ENCODE measurements at places on chromosomes 2 and 18. TPM values are rescaled to one million over a fixed set of nuclear protein-coding genes. Genes with fewer than 3 reads are reported as not detected.

- DNase-seq, result no peak
- H3K27ac ChIP-seq, result no peak overlapping the region
- H3K4me1 ChIP-seq, result no peaks in the 10 kb centered on the region
- no peaks in the 10 kb centered on the region for H3K27me3 ChIP-seq
Observed at GRCh38 chr2:213723707-213724106, 439.4 kb downstream of the SPAG16 start.

The DES gene
- not detected for total RNA-seq

GRCh38 chr2:59000796-59001195, 759.7 kb upstream of the FANCL start:
- DNase-seq, result no peak
- no peak overlapping the region for H3K4me3 ChIP-seq
- no peaks in the 10 kb centered on the region for H3K27me3 ChIP-seq
- no peaks in the 10 kb centered on the region for H3K4me1 ChIP-seq
- no peaks in the 10 kb centered on the region for H3K36me3 ChIP-seq
- no peak overlapping the region for H3K27ac ChIP-seq

- no peak for DNase-seq
- no peak overlapping the region for H3K27ac ChIP-seq
- no peak overlapping the region for H3K4me3 ChIP-seq
- H3K27me3 ChIP-seq, result no peaks in the 10 kb centered on the region
- no peaks in the 10 kb centered on the region for H3K4me1 ChIP-seq
Observed at GRCh38 chr18:10928772-10929373, 220.5 kb downstream of the PIEZO2 start.

The NT5C1B gene
- total RNA-seq, result not detected

GRCh38 chr2:128537646-128538045, 219.0 kb upstream of the HS6ST1 start:
- H3K27me3 ChIP-seq, result peaks cover 13% of the 10 kb centered on the region
- H3K4me3 ChIP-seq, result no peak overlapping the region
- no peaks in the 10 kb centered on the region for H3K4me1 ChIP-seq
- H3K27ac ChIP-seq, result no peak overlapping the region
- no peaks in the 10 kb centered on the region for H3K36me3 ChIP-seq

GRCh38 chr2:9652898-9653479, 22.2 kb upstream of the YWHAQ start:
- H3K27me3 ChIP-seq, result peaks cover 2% of the 10 kb centered on the region

DNA sequence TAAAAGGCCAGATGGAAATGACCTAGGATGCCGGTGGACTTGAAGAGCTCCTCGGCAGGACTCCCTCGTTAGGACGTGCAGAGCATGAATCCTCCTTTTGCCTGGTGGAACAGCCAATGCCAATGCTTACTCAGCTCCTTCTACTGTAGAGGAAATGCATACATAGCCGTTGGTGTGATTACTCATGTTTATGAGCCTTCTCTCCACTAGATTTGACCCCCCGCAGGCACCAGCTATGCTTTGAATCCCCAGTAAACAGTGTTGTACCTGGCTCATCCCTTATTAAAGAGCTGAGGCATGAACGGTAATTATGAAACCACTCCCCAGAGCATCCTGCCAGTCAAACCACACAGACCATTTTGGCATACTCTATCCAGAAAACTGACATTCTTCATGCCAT, 172.8 kb downstream of the ANTXR1 start:
- no peaks in the 10 kb centered on the region for H3K4me1 ChIP-seq
- DNase-seq, result no peak
- no peak overlapping the region for H3K4me3 ChIP-seq

- H3K4me1 ChIP-seq, result no peaks in the 10 kb centered on the region
- no peaks in the 10 kb centered on the region for H3K27me3 ChIP-seq
- H3K4me3 ChIP-seq, result no peak overlapping the region
- no peaks in the 10 kb centered on the region for H3K36me3 ChIP-seq
Observed at GRCh38 chr2:210399440-210400041, 77.0 kb downstream of the LANCL1 start.

DNA sequence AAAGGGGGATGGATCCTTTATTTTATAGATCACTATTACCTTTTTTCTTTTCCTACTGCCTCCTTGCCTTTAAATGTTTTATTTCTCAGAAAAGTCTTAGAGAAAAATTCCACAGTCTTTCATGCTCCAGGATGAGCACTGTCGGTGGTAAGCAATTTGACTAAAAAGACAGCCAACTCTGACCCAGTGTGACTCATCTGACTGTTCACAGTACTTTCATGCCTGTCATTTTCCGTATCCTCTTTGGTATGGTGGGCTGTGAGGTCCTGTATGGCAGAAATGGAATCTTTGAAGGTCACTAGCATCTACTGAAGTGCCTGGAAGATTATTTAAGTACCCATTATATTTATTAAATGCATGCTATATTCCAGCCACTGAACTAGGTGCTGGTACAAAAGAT, 2.1 kb upstream of the RFTN2 start:
- H3K4me3 ChIP-seq, result no peak overlapping the region
- H3K4me1 ChIP-seq, result no peaks in the 10 kb centered on the region
- peaks cover 28% of the 10 kb centered on the region for H3K27me3 ChIP-seq

DNA sequence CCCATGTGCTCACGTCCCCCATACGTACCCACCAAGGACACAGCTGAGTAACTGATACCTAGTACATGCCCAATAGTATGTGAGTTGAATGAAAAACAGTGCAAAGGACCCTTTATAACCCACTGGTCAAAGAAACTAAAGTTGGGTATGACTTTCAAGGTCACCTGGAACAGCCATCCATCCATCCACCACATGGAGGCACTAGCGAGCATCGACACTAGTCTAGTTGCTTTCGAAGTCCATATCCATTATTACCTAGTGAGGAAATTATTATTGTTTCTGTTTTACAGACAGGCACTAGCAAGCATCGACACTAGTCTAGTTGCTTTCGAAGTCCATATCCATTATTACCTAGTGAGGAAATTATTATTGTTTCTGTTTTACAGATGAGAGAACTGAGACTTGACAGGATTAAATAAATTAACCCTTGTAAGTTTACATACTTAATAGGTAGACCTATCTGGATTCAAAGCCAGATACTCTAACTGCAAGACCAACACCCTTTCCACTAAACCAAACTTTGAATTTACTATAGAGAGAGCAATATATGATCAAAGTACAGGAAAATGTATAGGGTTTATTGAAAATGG, 233.7 kb downstream of the METTL4 start:
- no peak for DNase-seq
- H3K4me1 ChIP-seq, result no peaks in the 10 kb centered on the region
- H3K4me3 ChIP-seq, result no peak overlapping the region
- peaks cover 26% of the 10 kb centered on the region for H3K27me3 ChIP-seq
- H3K36me3 ChIP-seq, result no peaks in the 10 kb centered on the region

- no peak for DNase-seq
- peak overlapping the region; percentile 27 for H3K27ac ChIP-seq
- peaks cover 6% of the 10 kb centered on the region for H3K27me3 ChIP-seq
- H3K4me3 ChIP-seq, result no peak overlapping the region
- peaks cover 8% of the 10 kb centered on the region for H3K4me1 ChIP-seq
Observed at GRCh38 chr2:60353406-60353800, 200.1 kb downstream of the BCL11A start.

- DNase-seq, result no peak
- no peaks in the 10 kb centered on the region for H3K36me3 ChIP-seq
- no peak overlapping the region for H3K27ac ChIP-seq
- H3K27me3 ChIP-seq, result no peaks in the 10 kb centered on the region
- no peaks in the 10 kb centered on the region for H3K4me1 ChIP-seq
Observed at GRCh38 chr2:51673628-51674027, 641.7 kb upstream of the NRXN1 start.

GRCh38 chr2:9100080-9100876, 96.8 kb upstream of the MBOAT2 start:
- H3K27me3 ChIP-seq, result peaks cover 19% of the 10 kb centered on the region
- peaks cover 5% of the 10 kb centered on the region for H3K4me1 ChIP-seq
- DNase-seq, result no peak
- no peak overlapping the region for H3K27ac ChIP-seq
- H3K36me3 ChIP-seq, result no peaks in the 10 kb centered on the region

DNA sequence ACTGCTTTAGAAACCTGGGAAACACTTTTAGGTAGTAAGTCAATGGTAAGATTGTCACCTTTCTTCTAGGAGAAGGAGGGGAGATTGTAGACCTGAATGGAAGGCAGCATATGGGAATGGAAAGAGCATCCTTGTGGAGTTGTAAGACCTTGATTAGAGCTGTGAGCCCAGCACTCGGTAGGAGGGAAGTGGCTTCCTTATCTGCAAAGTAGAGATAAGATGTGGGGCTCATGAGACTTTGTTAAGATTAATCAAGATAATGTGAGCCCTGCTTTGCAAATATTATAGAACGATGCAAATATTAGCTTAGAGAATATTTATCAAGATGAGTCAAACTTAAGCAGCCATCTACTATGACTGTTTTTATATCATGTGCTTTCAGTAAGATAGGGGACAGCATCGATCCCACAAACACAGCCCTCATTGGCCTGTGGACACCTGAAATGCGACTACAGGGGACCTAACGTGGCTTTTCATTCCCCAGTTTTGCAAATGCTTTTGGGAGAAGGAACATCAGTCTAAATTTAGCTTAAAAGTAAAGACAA, 243.7 kb downstream of the LTBP1 start:
- H3K4me3 ChIP-seq, result no peak overlapping the region
- no peak overlapping the region for H3K27ac ChIP-seq
- no peaks in the 10 kb centered on the region for H3K36me3 ChIP-seq
- no peaks in the 10 kb centered on the region for H3K4me1 ChIP-seq

The SEPTIN10 gene
- total RNA-seq, result 1.9 TPM

The DIPK1C gene
- not detected for total RNA-seq

GRCh38 chr2:42844901-42845821, 52.8 kb upstream of the HAAO start:
- no peak for DNase-seq
- H3K4me3 ChIP-seq, result no peak overlapping the region
- H3K27me3 ChIP-seq, result no peaks in the 10 kb centered on the region
- H3K27ac ChIP-seq, result no peak overlapping the region

The OSBPL1A gene
- 2.0 TPM for total RNA-seq

- peaks cover 16% of the 10 kb centered on the region for H3K36me3 ChIP-seq
- no peaks in the 10 kb centered on the region for H3K27me3 ChIP-seq
- H3K4me3 ChIP-seq, result no peak overlapping the region
Observed at GRCh38 chr2:240524963-240525718, 32.6 kb downstream of the ANKMY1 start.

DNA sequence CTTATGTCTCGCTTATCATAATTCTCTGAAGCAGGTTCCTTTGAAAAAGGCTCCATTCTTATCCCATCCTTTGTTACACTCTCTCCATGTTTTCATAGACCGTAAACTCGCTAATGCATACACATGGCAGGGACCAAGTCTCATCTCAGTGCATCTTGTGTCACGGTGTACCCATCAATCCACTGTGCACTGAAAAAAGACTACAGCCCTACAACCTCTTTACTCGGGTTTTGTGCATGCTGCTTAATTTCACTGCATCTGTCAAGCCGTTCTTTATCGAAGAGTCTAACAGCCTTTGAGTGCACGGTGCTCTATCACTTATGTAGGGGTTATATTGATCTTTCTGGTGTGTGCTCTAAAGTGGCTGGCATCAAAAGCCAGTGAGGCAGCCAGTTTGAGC, 302.9 kb upstream of the ERBB4 start:
- peaks cover 24% of the 10 kb centered on the region for H3K36me3 ChIP-seq
- peaks cover 30% of the 10 kb centered on the region for H3K4me1 ChIP-seq
- DNase-seq, result no peak
- no peak overlapping the region for H3K4me3 ChIP-seq

The PXDN gene
- total RNA-seq, result 3.4 TPM

The IL37 gene
- total RNA-seq, result not detected

DNA sequence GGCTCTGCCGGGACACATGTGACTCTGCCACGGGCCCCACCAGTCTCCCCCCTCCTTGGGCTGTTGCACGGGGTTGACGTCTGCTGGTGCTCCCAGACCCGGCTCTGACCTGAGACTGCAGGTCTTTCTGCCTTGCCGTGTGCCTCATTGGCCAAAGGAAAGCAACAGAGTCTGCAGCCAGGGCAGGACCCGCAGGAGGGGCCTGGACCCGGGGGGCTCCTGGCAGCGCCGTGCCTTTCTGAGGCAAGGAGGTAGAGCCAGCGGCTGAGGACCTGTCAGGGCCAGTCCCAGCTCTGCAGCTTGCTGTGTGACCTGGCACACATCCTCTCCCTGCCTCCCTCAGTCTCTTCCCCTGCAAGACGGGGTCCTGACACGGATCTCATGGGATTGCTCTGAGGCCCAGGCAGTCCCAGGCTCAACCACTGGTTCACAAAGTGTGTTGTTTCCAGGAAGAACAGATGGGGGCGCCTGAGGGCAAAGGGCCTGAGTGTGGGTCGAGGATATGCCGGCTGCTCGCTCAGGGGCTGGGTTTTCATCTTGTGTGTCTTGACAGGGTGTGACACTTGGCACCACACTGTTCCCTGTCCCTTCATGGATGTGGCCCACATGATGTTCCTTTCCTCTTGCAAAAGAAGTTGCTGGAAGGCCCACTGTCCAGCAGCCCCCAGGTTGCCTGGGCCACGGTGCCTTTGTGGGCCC, 9.0 kb downstream of the CAPN10 start:
- H3K36me3 ChIP-seq, result no peaks in the 10 kb centered on the region
- H3K27me3 ChIP-seq, result no peaks in the 10 kb centered on the region
- no peak for DNase-seq
- H3K27ac ChIP-seq, result no peak overlapping the region
- H3K4me1 ChIP-seq, result no peaks in the 10 kb centered on the region

DNA sequence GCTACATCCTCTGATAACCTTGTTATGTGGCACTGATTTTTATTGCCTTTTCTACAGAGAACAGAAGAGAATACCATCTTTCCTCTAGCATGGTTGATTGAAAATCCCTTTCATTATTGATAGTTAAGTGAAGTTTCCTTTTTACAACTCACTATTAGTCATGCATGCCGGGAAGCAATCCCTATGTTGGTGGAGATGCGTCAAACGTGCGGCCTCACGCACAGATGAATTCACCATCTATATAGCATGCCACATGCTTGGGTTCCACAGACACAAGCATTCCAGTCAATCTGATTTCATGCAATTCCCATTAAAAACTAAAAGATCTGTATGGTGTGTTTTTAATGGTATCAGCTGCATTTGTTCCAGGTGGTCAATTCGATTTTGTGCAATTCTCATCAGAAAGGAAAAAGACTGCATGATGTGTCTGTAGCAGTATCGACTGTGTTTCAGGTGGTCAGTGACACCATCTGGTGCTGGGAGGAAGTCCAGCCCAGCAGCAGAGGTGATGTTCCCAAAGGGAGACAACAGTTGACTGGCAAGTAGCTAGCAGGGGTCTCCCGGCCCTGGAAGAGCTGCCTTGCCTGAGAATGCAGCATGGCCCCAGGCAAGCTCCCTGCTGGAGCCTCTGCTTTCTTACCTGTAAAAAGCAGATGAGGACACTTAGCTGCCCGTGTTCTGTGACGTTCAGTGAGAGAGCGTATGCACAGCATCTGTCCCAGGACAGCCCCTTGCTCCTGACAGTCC, 151.3 kb upstream of the NCK2 start:
- H3K27me3 ChIP-seq, result no peaks in the 10 kb centered on the region
- H3K36me3 ChIP-seq, result peaks cover 5% of the 10 kb centered on the region
- no peaks in the 10 kb centered on the region for H3K4me1 ChIP-seq
- H3K4me3 ChIP-seq, result no peak overlapping the region
- no peak for DNase-seq

The CTLA4 gene
- 13.7 TPM for total RNA-seq

The IL1R1 gene
- 0.86 TPM for total RNA-seq

All from natural killer cell treated with Interleukin-12 subunit alpha and Interleukin-12 subunit beta and Interleukin-15 and Interleukin-18, amount 100 ng/mL, for 72 hours (primary cell).